ENCODE measurements at places on chromosomes 16 and 17. TPM values are rescaled to one million over a fixed set of nuclear protein-coding genes. Genes with fewer than 3 reads are reported as not detected.

ITGB3 gene
- total RNA-seq, result 7.1 TPM

IGFALS gene
- total RNA-seq, result 2.9 TPM

CCL5 gene
- total RNA-seq, result not detected

MFSD11 gene
- 7.0 TPM for total RNA-seq

SLFN12L gene
- 1.7 TPM for total RNA-seq

FLOT2 gene
- 39.3 TPM for total RNA-seq

LDHD gene
- total RNA-seq, result 5.0 TPM

MYL11 gene
- total RNA-seq, result not detected

SKAP1 gene
- 3.2 TPM for total RNA-seq

GPS1 gene
- 41.3 TPM for total RNA-seq

LITAFD gene
- not detected for total RNA-seq

IL34 gene
- 0.87 TPM for total RNA-seq

CRYM gene
- 3.6 TPM for total RNA-seq

ATP2C2 gene
- total RNA-seq, result 5.5 TPM

STH gene
- total RNA-seq, result not detected

ABCC12 gene
- 0.18 TPM for total RNA-seq

VASN gene
- total RNA-seq, result 12.1 TPM

KRTAP4-5 gene
- total RNA-seq, result not detected

NLRC3 gene
- total RNA-seq, result 17.0 TPM

MARVELD3 gene
- 2.4 TPM for total RNA-seq

LPCAT2 gene
- 10.1 TPM for total RNA-seq

PAGR1 gene
- 7.1 TPM for total RNA-seq

B4GALNT2 gene
- total RNA-seq, result 4.5 TPM

ENPP7 gene
- not detected for total RNA-seq

UBE2I gene
- 62.5 TPM for total RNA-seq

TEKT5 gene
- total RNA-seq, result 1.7 TPM

CALB2 gene
- total RNA-seq, result not detected

All from stomach (tissue), 19 donors.